ENCODE measurements at places on chromosomes 16 and 17.

DNA sequence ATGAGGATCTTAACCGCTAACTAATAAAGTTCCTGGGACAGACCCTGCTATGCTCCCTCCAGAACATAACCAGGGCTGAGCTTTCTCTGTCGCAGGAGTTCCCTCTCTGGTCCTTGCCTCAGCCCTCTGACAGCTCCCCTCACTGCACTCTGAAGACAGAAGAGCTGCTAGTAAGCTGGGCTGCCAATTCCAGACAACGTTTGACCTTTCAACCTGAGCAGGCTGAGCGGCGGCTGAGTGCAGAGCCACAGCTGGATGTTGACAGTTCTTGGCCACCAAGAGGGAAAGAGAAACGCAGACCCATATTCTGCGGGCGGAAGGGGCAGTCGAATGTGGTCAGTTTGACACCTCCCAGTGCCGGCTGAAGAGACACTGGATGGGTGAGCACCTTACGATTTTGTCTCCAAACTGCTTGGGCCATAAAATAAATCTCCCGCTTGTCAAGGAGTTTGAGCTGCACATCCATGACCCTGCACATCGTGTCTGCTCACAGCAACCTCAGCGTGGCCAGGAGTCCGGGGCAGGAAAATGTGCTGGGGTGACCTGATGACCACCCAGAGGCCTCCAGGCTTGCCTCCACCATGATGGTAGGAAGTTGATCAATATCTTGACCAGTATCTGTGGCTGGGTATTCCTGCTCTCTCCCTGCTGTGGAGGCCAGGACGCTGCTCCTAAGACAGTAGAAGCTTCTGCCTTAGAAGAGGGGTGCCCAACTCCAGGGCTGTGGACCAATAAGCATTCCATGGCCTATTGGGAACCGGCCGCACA lies 209.2 kb downstream of the PARN start:
- no peak for DNase-seq

DNA sequence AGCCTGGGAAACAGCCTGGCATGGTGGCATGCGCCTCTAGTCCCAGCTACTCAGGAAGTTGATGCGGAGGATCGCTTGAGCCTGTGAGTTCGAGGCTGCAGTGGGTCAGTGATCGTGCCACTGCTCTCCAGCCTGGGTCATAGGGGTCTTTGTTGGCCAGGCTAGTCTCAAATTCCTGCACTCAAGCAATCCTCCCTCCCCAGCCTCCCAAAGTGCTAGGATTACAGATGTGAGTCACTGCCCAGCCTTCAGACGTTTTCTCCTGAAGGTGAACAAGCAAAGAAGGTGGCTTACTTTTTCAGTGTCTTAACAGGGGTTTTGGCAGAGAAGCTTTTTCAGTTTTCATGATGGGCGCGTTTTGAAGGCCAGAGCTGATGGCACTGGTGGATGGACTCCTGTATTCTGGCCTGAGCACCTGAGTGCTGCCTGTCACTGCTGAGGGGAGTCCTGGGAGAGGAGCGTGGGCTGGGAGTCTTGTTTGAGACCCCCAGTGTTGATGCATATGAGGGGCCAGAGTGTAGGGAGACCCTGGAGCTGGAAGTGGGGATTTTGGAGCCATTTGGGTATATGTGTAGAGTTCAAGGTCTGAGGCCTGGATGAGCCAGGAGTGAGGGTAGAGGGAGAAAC lies 41.4 kb downstream of the FOXK2 start:
- DNase-seq = no peak

DNA sequence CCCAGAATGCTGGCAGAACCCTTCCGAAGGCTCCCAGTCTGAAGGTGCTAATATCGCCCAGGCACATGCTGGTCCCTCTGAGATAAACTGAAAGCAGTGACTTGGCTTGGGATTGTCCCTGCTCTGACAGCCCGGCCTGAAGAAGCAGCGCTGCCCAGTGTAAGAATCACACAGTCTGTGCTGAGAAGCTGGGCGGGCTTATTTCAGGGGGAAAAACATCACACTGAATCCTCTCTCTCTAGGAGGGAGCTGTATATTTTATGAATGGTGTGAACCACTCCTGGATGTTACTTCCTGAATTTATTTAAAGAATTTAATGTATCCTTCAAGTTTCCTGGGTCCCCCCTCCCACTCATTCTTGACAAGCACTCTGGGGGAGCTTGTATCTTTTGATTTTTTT lies 36.3 kb downstream of the GAS7 start:
- no peak for DNase-seq

GRCh38 chr16:69942099-69942491 lies 9.0 kb upstream of the CLEC18A start:
- DNase-seq = no peak

DNA sequence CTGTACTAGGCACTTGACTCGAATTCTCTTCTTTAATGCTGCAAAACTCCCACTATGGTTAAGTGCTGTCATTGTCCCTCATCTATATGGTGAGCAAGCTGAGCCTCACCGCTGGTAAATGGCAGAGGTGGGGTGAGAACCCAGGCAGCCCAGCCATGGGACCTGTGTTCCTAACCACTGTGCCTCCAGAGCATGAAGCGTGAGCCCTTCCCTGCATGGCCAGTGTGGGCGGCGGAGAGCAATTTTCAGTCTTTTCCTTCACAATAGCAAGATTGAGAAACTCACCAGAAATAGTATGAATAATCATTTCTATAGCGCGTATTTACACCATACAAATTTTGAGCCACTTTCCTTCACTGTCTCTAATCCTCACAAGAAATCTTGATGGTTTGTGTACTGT lies 9.2 kb downstream of the BFAR start:
- DNase-seq = no peak

GRCh38 chr17:27519550-27519949 lies 63.3 kb downstream of the KSR1 start:
- no peak for DNase-seq

GRCh38 chr17:49018748-49019147 lies 21.6 kb downstream of the IGF2BP1 start:
- no peak for DNase-seq

DNA sequence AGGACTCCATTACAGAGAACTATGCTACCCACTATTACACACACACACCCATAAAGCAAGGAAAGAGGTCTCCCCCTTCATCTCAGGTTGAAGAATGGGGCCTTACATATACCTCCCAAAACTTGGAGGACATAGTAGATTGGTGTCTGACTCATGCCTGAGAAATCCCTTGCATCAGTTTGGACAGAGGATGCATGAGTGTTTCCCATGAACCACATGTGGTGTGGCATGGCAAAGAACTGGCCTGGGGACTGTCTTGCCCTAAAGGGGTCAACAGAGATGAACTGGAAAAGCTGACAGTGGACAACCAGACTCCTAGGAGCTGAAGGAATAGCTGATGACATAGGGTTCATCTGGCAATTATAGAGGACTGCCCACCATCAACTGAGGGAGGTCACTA lies 54.0 kb downstream of the DYNLRB2 start:
- DNase-seq = no peak

DNA sequence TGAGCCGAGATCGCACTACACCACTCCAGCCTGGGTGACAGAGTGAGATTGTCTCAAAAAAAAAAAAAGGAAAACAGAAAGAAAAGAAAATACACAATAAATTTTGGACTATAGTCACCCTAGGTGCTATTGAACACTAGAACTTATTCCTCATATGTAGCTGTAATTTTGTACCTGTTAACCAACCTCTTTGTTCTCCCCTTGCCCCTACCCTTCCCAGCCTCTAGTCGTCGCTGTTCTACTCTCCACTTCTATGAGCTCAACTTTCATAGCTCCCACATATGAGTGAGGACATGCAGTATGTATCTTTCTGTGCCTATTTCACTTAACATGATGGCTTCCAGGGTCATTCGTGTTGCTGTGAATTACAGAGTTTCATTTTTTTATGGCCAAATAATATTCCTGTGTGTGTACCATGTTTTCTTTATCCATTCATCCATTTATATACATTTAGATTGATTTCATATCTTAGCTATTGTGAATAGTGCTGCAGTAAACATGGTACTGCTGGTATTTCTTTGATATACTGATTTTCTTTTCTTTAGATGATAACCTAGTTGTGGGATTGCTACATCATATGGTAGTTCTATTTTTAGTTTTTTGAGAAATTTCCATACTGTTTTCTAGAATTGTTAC lies 28.3 kb downstream of the VPS35L start:
- DNase-seq = peak; percentile 36
